Midbrain (tissue), 1 donor: ENCODE measurements at places on chromosomes 5 and 9.
A peak's percentile ranks its signal among the peaks of the same experiment; 100 is the strongest.

DNA sequence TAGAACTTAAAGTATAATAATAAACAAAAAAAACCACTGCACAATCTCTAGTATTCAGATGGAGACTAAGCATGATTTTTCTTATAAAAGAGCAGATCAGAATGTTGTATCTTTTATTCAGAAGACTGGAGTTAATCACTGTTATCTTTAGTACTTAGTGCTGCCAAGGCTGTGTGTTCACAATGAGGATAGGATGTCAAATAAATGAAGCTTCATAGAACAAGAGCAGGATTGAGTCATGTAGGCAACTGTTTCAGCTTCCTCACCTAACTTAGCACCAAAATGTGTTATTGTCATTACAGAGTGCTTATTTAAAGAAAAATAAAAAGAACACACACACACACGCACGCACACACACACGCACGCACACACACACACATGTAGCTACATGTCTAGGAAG lies 58.1 kb upstream of the CDKN2B start:
- DNase-seq: no peak

DNA sequence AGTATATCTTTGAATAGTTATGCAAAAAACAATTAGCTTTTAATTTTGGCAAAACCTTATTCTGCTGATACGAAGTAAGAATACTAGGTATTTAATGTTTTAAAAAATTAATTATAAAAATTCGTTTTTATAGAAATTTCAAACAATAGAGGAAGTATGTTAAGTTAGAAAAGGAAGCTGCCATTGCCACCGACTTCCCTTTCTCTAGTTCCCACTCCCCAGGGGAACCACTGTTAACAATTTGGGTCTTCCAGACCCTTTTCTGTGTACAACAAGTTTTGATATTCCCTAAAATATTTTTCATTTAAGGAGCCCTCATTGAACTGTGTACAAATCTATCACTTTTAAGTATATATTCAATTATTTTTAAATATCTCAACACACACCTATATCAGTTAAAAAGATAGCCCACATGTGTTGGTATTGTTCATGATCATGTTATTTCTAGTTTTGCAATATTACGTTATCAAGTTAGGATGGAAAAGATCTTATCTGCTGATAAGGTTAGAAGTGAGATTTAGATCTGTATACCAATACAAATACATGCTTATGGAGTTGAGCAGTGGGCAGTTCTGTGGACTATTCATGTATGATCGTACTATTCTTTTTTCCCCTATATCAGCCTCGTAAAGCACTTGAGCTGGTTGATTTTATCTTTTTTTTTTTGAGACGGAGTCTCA lies 25.9 kb downstream of the NDFIP1 start:
- no peak for DNase-seq

DNA sequence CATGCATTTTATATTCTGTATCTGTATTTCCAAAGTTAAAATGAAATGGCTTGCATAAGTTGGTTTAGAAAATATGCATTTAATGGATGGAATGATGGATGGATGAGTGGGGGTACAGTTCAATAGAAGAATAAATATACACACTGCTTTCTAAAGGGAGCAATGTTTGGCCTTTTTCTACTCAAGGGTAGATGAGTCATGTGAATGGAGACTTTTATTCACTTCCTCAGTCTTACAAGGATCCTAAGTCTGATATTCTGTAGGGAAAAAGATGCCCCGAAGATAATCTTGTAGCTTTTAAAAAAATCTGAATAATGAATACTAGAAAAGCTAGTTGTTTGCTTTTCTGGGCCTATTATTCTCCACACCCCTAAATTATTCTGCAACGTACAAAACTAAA lies 2112.1 kb downstream of the MAT2B start:
- no peak for DNase-seq

GRCh38 chr5:90557391-90557790 lies 1.2 kb upstream of the ADGRV1 start:
- DNase-seq: no peak

- DNase-seq: no peak
These were observed 50.8 kb downstream of the AQP7 start for GRCh38 chr9:33351547-33351946.

- DNase-seq: no peak
These were observed 1.4 kb downstream of the SRA1 start for GRCh38 chr5:140555747-140556312.

GRCh38 chr5:5183189-5183699 lies 43.1 kb downstream of the ADAMTS16 start:
- DNase-seq: no peak

DNA sequence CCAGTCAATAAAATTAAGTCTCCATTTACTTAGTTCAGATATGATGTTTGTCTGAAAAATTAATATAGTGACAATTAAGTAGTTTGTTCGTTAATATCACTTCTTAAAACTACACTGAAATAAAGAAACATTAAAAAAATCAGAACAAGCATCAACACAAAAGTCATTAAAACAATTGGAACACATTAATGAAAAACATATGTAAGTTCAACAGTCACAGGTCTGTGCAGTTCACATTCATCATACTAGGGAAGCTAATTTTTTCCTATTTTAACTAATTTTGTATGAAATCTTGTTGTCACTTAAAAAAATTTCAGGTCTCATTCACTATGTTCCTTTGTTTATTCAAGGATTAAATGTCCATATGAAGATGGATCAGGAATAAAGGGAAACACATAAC lies 22.5 kb downstream of the POC5 start:
- DNase-seq: no peak

DNA sequence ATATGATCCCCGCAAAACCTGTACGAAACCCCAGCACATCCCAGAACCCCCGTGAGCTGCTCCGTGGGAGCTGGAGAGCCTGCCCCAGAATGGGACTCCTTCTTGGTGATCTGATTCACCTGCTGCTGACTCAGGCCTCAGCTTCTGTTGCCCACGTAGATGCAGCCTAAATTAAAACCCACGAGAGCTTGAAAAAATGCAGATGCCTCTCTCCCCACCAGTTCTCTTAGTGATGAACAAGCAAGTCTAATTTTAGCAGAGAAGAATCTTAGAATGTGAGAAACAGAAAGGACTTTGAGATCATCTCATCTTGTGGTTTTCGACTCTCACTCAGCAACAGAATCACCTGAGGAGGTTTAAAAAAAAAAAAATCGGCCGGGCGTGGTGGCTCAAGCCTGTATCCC lies 57.6 kb downstream of the TMOD1 start:
- DNase-seq: no peak

GRCh38 chr5:158642879-158643278 lies 456.8 kb downstream of the EBF1 start:
- DNase-seq: no peak

DNA sequence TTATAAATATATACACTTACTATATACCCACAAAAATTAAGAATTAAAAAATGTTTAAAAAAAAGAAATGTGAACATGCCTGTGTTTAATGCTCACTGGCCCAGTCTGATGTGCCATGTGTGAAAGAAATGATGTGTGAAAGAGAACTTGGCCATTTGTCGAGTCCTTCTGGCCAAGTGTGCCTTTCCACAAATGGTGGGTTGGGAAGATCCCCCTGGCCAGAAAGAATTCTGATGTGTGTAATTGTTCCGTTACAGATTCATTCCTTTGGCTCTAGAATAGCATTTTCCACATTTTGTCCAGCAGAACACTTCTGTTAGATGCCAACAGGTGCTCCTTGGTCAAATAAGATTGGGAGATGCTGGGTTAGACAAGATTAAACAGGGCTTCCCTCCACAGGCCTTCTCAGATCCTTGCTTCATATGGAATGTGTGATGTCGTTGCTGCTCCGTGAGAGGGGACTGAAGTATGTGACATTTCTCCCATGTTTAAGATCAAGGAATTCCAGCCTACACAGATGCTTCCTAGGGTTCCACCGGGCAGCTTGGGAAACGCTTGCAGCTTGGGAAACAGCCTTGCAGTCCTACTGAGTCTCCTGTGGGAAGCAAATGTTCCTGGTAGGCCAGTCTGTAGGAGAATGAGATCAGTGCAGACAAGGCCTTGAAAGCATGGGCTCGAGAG lies 32.1 kb downstream of the GDNF start:
- DNase-seq: no peak

DNA sequence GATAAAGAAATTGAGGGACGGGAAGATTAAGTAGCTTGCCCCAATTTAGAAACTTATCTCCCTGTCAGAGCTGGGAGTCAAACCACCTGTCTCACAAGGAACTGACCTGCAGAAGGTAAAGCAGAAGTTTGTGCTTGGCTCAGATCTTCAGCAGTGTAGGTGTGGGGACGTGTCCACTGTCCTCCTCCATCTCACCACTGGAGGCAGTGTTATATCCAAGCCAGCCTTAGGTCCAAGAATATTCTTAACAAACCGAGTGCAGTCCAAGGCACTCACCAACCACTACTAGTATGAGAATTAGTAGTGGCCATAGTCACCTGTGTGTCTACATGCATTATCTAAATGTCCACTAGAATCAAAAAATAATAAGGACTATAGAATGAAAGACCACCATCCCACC lies 86.3 kb upstream of the IRX1 start:
- no peak for DNase-seq

DNA sequence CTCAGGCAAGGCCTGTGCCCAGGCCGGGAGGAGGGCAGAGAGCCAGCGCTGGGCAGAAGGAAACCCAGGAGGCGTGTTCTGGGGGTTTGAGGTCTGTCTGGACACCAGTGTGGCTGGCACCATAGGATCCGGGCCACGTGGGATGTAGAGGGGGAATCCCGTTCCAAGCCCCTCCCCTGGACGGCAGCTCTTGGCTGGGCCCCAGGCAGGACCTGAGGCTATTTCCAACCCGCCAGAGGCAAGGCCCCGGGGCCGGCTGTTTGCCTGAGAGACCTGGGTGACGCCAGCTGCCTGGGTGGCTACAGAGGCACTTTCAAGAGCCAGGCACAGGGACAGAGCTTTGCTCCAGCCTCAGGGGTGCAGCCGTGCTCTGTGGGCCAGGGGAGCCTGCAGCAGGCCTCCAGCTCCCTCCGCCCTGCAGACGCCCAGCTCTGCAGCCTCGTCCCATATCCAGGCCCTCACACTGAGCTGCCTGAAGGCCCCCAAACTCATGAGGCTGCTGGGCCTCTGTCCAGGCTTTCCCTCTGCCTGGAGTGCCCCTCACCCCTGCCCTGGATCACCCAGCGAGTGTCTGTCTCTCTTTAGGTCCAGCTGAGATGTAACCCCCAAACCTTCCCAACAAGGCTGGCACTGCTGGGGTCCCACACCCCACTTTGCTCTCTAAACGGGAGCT lies 56.6 kb upstream of the EGFL7 start:
- DNase-seq: peak; percentile 64

- peak; percentile 55 for DNase-seq
These were observed 127.2 kb upstream of the ADAMTSL1 start for GRCh38 chr9:18346745-18347144.
